ENCODE measurements at places on chromosomes 7 and 10.

GRCh38 chr7:54689394-54690049 is 69.5 kb downstream of the SEC61G start:
- DNase-seq = no peak

GRCh38 chr10:63735305-63735704 is 214.1 kb downstream of the REEP3 start:
- no peak for DNase-seq

GRCh38 chr7:21020667-21021066 is 234.0 kb upstream of the SP8 start:
- DNase-seq = no peak

GRCh38 chr7:110522061-110522760 is 568.7 kb upstream of the LRRN3 start:
- peak; percentile 53 for DNase-seq

- DNase-seq = no peak
These were observed 164.9 kb upstream of the RNF32 start for GRCh38 chr7:156475666-156476065.

- peak; percentile 32 for DNase-seq
These were observed 798 bp upstream of the AUTS2 start for GRCh38 chr7:69597278-69598076.

DNA sequence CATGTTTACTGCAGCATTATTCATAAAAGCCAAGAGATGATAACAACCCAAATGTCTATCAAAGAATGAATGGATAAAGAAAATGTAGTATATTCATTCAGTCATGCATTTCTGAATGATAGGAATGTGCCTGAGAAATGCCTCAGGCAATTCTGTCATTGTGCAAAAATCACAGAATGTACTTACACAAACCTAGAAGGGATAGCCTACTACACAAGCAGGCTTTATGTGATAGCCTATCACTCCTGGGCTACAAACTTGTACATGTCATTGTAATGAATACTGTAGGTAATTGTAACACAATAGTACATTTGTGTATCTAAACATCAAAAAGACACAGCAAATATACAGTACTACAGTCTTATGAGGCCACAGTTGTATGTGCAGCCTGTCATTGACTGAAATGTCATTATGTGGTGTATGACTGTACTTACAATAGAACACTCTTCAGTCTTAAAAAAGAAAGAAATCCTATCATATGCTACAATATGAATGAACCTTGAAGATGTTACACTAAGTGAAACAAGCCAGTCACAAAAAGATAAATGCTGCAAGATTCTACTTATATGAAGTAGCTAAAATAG is 141.8 kb upstream of the GPR22 start:
- DNase-seq = no peak

DNA sequence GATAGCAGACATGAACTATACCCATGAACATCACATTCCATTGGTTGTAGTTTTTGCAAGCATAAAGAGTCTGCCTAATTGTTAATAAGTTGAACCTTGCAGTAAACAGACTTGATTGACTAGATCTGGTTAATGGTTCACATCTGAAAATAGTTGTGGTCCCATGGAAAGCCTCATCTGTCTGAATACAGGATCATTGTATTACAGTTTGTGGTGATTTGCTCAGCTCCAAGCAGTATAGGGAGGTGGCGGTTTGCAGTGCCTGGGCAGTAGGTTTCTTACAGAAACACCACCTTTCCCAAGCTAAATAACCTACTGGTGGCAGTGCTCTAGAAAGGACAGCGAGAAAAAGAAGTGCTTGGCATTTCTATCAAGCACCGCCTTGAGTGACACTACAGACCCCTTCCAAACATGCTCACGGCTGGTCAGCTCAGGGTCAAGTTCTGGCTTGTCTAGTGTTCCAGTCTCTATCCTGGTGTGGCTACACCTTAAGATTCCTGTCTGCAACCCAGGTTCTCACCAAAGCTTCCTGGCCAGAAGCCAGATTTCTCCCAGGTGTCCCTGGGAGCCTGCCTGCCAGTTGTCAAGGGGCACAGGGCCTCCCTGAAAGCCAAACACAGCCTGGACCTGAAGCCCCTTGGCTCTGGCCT is 119.9 kb downstream of the FANK1 start:
- DNase-seq = no peak

DNA sequence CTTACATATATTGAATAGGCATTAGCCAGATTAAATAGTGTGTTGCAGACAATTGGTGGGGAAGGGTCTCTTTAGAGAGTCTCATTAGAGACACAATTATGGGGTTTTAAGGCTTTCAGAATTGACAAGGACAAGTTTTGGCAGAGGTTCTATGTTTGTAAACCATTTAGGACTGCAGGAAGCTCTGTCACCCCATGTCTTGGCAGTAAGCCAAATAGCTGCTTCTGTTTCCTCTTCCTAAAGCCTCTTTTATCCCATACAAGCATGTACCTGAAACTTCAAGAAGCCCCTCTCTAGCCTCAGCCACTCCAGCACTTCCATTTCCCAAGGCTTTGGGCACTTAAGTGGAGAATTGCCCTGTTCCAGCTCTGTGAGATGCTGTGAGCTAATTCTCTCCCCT is 21.8 kb upstream of the LRRC4 start:
- DNase-seq = peak; percentile 95

GRCh38 chr7:31487476-31487875 is 26.4 kb upstream of the ITPRID1 start:
- no peak for DNase-seq

DNA sequence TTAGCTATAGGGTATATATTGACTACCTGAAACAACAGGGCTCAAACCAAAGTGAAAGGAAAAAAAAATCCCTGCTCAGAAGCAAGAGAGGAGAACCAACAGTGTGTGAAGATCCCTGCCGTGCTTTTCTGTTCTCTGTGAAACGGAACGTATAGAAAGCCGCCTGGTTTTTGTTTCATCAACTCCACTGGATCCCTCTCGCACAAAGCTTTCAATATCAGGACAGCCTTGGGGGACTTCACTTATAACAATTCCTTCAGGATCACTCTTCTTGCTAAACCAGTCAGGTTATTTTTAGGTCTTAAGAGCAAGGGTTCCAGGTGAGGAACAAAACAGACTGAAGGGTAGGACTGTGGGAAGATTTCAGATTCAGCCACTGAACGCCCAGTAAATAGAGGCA is 151.1 kb upstream of the CACNA2D1 start:
- DNase-seq = peak; percentile 73

DNA sequence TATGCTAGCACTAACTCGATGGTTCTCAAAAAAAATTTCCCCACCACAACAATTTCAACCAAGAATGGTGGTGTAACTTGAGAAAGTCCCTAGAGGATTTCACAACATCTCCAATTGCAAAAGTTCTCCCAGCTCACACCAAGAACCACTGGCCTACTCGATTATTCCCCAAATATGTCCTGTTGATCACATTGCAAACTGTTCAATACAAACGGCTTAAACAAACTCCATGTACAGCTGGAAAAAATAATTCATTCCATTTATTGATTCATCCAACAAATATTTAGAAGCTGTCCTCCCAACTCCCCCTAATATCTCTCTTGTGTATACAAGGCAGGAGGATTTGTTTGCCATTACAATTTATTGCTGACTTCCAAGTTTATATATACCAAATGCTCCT is 19.1 kb downstream of the TMEM176B start:
- no peak for DNase-seq

- DNase-seq = no peak
These were observed 18.3 kb downstream of the MARCHF5 start for GRCh38 chr10:92309272-92309671.

DNA sequence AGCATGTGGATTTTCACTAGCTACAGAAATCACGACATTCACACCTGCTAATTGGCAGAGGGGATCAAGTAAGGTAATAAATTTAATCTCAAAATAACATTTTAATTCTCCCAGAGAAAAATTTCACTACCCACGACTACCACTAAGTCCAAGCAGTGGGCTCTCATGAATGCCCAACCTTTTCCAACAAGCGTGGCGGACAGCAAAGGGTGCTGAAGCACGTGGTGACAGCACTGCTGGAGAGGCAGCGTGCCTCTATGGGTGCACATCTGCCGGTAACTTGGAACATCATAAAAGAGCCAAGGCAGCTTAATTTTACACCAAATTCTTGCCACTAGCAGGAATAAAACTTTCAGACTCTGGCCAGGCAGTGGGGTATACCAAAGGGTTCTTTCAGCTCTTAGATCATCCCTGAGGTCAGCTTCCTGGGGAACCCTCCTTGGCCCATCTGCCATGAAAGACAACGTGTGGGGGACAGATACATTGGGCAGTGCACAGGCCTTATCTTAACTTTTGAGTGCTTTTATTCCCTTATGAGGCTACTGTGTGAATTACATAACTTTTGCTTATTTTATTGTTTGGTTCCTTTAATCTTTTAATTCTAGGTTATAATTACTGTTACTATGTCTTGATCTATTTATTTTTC is 206.7 kb upstream of the KCTD7 start:
- DNase-seq = no peak

GRCh38 chr10:66654861-66655260 is 271.0 kb upstream of the LRRTM3 start:
- no peak for DNase-seq

DNA sequence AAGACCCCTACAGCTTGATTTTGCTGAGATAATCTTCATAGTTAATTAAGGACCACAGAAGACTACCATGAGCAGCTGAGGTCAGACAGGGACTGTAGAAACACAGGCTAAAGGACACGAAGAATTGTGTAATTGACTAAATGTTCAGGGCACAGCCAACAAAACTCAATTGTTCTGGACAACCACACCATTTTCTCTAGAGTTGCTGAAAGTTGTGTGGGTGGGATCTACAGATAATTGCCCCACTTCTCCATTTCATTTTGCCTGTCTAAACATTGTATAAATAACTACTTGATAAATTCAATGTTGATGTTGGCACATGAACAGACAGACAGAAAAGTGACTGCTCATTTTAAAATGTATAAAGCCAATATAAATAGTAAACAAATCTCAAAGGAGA is 39.0 kb upstream of the SLC16A12 start:
- DNase-seq = no peak

DNA sequence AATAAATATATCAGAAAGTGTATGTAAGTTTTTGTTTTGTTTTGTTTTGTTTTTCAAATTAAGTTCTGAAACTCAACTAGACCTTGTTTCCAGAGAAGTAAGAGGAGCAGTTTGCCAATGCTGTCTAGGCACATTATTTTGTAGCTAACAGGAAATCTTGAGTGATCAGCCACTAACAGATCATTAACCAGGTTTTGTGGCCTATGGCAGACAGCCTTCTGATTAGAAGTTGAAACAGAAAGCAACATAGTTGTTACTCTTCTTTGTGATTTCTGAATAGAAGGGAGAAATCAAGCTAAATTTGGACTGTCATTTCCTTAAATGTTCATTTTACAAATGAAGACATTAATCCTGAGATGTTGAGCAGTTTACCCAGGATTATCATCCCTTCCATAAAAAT is 142.6 kb downstream of the PLXDC2 start:
- no peak for DNase-seq

- DNase-seq = no peak
These were observed 228.9 kb upstream of the SEMA3D start for GRCh38 chr7:85415743-85416142.

- no peak for DNase-seq
These were observed 159.2 kb downstream of the AGMO start for GRCh38 chr7:15402436-15403136.

GRCh38 chr10:51815723-51816122 is 116.3 kb upstream of the CSTF2T start:
- DNase-seq = no peak

DNA sequence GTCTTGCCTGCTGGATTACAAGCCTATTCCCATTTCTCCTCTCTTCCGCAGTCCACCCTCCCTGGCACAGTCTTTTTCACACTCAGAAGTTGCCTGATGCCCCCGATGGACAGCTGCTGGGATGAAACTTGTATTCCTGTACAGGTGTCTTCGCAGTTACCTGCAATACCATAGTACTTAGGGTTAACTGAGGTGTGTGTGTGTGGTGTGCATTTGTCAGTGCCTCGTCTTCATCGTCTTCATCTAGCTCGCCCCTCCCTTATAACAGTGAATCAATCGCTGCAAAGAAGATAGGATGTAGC is 11.0 kb downstream of the NXPH1 start:
- no peak for DNase-seq

- DNase-seq = no peak
These were observed 58.4 kb upstream of the ETV1 start for GRCh38 chr7:14047709-14048399.

GRCh38 chr10:100342627-100342972 is 4.4 kb upstream of the SCD start:
- no peak for DNase-seq

- no peak for DNase-seq
These were observed 119.3 kb upstream of the CHST15 start for GRCh38 chr10:124212702-124213101.

GRCh38 chr7:4144172-4144701 is 537.9 kb upstream of the FOXK1 start:
- DNase-seq = no peak

- no peak for DNase-seq
These were observed 28.6 kb upstream of the SHH start for GRCh38 chr7:155840909-155841308.

GRCh38 chr7:40922316-40922670 is 780.6 kb downstream of the INHBA start:
- DNase-seq = no peak

DNA sequence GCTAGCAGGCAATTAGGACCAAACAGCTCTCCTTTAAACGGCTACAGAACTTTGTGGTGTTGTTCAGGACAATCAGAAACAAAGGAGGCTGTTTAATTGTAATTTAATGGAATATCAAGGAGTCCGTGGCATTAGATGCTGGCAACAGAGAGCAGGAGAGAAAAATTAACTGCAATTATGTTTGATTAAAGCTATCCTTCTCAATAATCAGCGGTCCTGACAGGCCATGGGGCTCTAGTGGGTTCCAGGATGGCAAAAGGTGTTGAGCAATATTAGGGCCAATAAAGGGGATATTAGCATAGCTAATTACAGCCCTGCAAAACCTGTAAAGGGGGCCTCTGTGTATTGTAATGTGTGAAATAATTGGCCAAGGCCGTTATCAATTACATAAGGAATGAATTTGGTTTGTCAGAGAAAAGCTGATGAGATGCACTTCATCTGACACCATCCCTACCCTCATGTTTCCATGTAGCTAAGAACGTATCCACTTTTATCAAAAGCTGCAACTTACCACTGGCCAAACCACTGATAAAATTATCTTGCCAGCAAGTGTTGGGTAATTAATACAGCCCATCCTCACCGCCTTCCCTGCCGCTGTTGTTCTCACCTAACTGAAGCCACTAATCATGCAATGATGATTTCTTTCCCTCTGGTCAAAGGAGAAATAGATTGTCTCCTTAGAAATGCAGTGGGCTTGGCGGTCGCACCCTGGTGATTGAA is 81.6 kb downstream of the EBF3 start:
- DNase-seq = no peak

DNA sequence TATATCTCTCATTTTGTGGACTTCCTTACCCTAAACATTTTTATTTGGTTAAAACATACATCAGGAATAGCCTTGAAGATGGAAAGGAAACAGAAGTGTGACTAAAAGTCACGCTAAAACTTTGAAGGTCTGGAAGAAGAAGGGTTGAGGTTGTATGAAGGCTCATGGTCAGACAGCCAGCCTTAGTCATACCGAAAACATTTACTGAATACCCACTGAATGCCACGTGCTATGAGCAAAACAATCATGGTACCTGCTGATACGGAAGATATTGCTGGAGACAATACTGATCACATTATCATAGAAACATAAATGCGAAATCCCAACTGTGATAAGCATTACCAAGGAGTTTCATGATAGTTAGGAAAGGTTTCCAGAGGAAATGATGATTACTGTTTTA is 64.0 kb downstream of the PDZD8 start:
- DNase-seq = no peak

GRCh38 chr7:99997545-99998137 is 17.8 kb upstream of the ZKSCAN1 start:
- DNase-seq = no peak
